NCI-H1417 (cell line): ENCODE measurements at places on chromosomes 2 and 18.

- DNase-seq = no peak
These were observed 30.7 kb downstream of the KCNIP3 start for GRCh38 chr2:95327861-95328260.

GRCh38 chr2:52881606-52882005 is 886.0 kb upstream of the CHAC2 start:
- no peak for DNase-seq

- DNase-seq = peak; percentile 80
These were observed 113.5 kb upstream of the NEDD4L start for GRCh38 chr18:57930476-57930875.

GRCh38 chr2:240426845-240427721 is 8.4 kb upstream of the GPC1 start:
- peak; percentile 4 for DNase-seq

DNA sequence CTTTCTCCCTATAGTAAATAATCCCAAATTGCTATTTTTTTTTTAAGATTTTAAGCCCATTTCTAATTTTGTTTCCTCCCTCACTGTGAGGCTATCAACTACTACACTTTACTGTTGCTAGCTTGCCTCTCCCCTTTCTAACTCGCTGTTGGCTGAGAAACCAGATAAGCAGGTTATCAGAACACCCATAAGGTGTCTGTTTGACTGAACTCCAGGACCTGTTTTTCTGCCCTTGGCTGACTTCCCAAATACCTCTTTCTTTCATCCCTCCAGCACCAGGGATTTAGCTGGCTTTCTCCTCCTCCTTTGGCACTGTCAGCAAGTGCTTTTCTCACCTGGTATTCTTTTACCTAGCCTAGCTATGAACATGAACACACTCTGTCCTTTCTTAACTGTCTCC is 11.1 kb downstream of the TRAK2 start:
- DNase-seq = peak; percentile 64

GRCh38 chr18:53789376-53790247 is 434.9 kb downstream of the MBD2 start:
- DNase-seq = peak; percentile 53

DNA sequence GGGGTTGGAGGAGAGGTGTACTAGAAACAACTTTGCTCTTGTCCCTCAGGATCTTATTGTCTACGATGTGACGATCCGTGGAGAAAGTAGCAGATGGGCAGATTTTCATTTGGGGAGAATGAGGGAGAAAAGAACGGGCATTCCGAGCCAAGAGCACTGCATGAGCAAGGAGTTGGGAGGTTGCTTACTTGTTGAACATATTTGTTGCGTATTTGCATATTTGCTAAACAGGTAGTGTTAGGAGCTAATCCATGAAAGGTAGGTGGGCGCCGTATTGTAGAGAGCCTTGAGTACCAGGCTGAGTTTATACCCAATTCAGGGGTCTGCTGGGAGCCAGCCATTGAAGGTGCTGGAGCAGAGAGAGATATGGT is 490 bp downstream of the BCS1L start:
- no peak for DNase-seq

DNA sequence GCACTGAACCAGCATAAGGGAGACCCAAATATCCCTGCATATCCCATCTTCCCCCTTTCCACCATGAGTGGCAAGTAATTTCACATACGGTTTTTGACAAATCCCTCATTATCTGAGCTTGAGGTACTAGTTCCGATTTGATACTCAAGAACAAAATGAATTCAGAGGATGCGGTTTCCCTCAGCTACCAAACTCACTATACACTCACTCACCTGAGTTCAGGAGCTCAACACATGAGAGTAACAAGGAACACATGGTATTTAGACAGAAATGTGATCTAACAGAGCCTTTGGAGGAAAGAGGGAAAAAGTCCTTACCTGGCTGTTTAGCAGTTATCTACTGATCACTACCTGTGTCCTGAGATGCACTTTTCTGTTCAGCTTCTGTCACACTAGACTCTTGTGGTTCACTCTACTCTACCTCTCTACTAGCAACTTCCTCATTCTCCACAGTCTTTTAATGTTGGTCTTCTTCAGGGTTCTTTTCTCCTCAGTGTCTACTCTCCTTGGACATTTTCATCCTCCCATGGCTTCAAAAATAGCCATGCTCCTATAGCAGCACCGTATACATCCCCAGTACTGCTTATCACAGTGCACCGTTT is 25.1 kb downstream of the ASXL2 start:
- no peak for DNase-seq
